ENCODE measurements at places on chromosomes 16 and 17.

- DNase-seq = no peak
Measured at GRCh38 chr17:348012-348411, 4.6 kb downstream of the RPH3AL start.

DNA sequence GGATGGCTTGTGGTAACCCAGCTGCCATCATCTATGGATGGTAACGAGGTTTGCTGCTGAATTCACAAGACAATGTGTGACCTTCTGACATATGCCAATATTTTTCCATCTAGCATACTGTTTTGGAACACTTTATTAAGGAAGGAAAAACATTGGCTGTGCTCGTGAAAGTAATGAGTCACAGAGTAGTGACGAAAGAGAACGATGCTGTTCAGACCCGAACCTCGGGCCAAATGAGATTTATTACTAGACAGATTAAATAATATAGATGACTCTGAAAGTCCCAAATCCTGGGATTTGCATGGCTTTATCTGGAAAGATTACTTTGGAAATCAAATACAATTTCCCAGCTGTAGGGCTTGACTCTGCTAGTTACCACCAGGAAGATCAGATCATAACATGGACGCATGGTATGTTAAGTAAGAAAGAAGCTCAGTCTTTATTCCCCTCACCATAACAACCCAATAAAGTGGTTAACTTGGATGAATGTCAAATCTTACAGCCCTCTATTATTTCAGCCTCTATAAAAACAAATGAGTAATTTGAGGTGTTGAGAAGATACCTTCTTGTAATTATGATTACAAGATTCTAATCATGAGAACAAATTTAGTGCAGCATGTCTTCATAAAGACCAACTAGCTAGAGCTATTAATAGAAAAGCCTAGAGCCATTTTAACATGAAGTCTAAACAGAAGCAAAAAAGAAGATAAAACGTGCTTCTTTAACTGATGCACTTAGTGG lies 32.6 kb downstream of the ERN1 start:
- no peak for DNase-seq

GRCh38 chr16:29029168-29029994 lies 44.5 kb downstream of the LAT start:
- no peak for DNase-seq

GRCh38 chr17:72152387-72152929 lies 31.6 kb downstream of the SOX9 start:
- DNase-seq = peak; percentile 97

- DNase-seq = no peak
Measured at GRCh38 chr17:58337600-58338453, 9.2 kb upstream of the TSPOAP1 start.

DNA sequence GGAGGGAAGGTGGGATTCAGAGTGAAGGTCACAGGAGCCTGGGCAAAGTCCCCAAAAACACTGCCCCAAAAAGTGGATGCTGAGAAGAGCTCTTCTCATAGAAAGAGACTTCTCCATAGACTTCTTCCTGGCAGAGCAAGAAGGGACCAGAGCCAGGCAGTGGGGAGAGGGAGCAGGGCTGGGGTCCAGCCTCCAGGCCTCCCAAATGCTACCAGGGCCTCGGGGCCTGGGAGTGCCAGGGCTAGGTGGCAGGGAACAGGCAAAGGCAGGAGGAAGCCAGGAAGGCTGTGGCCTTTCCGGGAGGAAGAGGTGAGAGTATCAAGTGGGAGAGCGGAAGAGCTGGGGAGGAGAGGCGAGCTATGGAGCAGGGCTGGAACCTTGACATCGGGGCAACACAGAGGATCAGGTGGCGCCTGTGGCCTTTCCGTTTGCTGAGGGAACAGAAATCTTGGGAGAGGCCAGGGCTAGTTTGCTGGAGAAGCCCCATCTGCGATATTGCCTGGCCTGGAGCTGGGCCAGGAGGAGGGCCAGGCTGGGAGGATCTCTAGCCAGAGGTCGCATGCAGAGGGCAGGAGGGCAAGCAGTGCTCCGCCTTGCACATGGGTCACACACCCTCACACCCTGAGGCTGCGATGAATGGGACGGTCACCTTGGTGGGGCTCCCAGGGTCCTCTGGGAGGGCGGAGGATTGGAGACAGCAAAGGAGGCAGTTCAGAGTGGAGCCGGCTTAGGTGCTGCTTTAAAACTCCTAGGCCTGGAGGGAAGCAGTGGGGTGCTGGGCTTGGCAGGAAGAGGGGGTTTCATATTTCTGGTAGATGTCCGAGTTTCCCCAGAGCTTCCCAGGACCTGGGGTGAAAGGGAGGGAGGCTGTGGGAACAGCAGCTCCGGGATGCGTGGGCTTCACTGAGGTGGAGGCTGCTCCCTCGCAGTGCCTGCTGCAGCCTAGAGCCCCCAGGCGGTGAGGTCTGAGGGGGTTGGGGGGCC lies 3.4 kb downstream of the SLC16A5 start:
- no peak for DNase-seq

- DNase-seq = peak; percentile 5
Measured at GRCh38 chr16:52861614-52862022, 191.1 kb downstream of the CHD9NB start.

- DNase-seq = no peak
Measured at GRCh38 chr17:76538941-76539570, 788 bp upstream of the PRCD start.

GRCh38 chr16:3514621-3515020 lies 13.8 kb downstream of the CLUAP1 start:
- DNase-seq = no peak

DNA sequence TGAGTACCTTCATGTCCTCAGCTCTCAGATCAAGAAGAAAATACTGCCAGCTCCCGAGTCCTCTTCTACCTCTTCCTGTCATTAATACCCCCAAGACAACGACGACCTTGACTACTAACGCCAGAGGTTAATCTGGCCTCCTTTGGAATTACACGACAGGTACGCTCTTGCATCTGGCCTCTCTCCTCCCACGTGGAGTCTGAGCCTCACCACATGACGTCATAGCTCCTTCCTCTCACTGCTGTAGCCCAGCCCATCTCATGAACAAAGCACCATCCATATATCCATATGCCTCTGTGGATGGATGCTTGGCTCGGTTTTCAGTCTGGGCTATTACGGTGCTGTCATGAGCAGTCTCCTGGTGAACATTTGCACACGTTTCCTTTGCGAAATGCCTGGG lies 110.2 kb upstream of the TNRC6C start:
- no peak for DNase-seq

- no peak for DNase-seq
Measured at GRCh38 chr17:16381496-16381820, 567 bp downstream of the UBB start.

DNA sequence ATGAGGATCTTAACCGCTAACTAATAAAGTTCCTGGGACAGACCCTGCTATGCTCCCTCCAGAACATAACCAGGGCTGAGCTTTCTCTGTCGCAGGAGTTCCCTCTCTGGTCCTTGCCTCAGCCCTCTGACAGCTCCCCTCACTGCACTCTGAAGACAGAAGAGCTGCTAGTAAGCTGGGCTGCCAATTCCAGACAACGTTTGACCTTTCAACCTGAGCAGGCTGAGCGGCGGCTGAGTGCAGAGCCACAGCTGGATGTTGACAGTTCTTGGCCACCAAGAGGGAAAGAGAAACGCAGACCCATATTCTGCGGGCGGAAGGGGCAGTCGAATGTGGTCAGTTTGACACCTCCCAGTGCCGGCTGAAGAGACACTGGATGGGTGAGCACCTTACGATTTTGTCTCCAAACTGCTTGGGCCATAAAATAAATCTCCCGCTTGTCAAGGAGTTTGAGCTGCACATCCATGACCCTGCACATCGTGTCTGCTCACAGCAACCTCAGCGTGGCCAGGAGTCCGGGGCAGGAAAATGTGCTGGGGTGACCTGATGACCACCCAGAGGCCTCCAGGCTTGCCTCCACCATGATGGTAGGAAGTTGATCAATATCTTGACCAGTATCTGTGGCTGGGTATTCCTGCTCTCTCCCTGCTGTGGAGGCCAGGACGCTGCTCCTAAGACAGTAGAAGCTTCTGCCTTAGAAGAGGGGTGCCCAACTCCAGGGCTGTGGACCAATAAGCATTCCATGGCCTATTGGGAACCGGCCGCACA lies 209.2 kb downstream of the PARN start:
- DNase-seq = no peak

- DNase-seq = no peak
Measured at GRCh38 chr16:15990902-15991301, 41.5 kb downstream of the ABCC1 start.

GRCh38 chr16:73768786-73769203 lies 527.8 kb upstream of the PSMD7 start:
- DNase-seq = no peak

DNA sequence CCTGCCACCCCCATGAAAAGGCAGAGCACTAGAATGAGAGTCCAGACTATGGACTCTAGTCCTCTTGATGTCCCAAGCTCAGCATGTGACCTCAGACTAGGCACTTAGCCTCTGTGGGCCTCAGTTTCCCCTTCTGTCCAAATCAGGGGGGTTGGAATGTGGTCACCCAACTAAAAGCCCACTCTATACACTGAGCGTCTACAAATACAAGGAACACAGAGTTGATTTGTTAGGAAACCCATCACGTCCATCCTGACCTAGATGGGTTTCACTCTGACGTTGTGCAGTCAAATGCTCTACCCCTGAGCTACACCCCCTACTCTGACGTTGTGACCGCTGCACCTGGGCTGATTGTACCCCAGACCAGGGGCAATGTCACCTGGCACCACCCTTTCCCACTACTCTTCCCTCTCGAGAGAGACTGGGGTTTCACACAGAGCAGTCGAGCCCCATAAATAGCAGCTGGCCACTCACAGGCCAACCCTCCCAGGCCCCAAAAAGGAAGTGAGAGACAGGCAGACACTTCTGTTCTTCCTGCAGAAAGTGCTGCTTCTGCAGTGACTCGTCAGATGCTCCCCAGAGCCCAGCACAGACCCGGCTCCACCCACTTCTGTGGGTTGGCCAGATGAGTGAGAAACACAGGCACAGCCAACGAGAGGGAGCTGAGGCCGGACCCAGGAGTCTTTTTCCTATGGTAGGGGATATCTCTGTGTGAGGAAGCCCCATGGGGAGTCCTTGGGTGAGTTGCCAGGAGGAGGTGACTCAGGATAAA lies 16.1 kb upstream of the TNFRSF13B start:
- no peak for DNase-seq

DNA sequence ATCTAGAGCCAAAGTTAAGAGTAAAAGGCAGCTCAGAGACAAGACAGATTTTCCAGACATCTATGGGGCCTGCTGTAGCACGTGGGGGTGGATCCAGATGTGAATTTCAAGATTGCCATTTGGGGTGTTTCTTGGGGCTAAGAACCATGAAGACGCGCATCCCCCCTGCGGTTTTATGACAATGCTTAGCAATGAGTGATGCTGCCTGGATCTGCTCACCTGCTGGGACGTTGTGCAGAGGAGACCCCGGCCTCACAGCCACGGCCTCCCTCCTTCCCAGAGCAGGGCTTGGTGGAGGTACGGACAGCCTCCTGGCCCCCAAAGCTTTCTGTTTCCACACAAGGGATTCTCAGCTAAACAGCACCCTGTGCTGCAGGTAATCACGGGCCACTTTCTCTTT lies 151.5 kb upstream of the DYNLRB2 start:
- DNase-seq = no peak

DNA sequence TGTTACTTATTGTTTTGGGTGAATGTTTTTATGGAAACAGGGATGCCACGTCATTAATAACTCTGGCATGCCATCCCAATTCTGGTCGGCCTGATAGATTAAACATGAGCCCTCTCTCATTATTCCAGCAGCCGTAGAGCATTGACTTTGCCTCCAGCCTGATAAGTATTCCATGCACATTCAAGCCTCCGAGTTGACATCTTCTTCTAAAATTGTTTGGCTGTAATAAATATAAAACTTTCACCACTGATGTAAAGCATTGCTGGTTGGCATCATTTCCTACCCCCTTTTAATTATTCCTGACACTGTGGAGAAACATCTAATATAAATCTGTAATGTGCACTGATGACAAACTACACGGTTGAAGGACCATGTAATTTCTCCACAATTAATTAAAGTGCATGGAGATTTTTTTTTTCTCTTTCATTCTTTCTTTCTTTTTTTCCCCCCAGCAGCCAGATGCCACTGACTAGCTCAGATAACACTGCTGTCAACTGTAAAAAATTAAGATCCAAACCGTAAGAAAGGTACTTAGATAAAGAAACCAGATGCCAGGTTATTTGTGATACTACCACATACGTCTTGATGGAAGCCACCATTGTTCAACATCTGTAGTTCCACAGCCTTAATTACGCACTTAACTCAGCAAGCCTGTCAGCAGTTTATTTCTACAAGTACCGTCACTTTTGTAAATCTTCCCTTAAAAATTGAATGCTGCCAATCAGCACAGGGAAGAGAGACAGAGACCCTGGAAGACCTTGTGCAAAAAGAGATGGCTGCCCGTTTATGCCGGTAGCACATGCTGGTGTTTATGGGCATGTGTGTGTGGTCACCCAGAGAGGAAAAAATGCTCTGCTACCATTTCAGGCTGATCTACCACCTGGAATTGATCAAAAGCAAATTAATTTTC lies 237.7 kb downstream of the IRX3 start:
- DNase-seq = no peak

DNA sequence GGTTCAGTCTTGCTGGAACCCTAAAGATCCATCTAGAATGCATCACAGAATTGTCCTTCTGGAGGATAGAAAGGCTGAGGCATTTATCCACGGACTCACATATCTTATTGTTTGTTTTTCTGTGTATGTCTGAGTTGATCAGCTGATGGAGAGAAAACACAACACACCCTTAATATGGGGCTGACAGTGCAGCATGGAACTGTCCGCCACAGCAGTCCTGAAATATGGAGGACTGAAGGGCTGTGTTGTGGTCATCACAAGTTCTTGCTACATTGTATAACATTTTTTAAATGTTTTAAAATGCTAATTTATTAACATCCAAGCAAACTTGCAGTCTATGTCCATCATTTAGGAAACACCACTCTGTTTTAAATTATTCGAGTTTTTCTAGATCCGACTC lies 448.9 kb upstream of the ERCC4 start:
- DNase-seq = no peak

DNA sequence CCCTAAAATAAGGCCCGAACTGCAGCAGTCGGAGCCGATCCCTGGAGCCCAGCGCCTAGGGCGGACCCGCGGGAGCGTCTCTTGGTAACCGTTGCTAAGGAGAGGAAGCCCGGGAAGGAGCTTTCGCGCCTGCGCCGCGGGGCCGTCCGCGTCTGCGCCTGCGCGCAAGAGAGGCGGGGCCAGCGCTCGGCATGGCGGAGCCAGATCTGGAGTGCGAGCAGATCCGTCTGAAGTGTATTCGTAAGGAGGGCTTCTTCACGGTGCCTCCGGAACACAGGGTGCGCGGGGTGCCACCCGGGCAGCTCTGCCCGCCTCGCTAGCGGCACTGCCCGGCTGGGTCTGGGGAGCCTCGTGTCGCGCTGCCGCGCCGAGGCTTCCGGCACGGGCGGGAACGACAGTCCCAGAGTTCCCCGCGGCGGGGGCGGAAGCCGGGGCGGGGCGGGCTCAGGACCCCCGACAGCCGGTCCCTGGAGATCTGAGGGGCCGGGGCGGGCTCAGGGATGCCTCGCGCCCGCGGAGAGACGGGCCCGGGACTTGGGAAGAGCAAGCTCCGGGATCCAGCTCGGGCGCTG lies at the start of gene CDK10:
TSS of gene CDK10 (plus strand) at position 170 of the 572 bp plus-strand sequence. CDS start at position 192, 22 bp downstream.
- peak; percentile 92 for DNase-seq

- DNase-seq = no peak
Measured at GRCh38 chr17:71548540-71549190, 572.2 kb upstream of the SOX9 start.

GRCh38 chr17:77374170-77374936 lies 233.6 kb downstream of the SEC14L1 start:
- peak; percentile 60 for DNase-seq

All from NCI-H526 (cell line).